Ecto neural progenitor cell (in vitro differentiated cells): ENCODE measurements at places on chromosomes 3 and 15.

DNA sequence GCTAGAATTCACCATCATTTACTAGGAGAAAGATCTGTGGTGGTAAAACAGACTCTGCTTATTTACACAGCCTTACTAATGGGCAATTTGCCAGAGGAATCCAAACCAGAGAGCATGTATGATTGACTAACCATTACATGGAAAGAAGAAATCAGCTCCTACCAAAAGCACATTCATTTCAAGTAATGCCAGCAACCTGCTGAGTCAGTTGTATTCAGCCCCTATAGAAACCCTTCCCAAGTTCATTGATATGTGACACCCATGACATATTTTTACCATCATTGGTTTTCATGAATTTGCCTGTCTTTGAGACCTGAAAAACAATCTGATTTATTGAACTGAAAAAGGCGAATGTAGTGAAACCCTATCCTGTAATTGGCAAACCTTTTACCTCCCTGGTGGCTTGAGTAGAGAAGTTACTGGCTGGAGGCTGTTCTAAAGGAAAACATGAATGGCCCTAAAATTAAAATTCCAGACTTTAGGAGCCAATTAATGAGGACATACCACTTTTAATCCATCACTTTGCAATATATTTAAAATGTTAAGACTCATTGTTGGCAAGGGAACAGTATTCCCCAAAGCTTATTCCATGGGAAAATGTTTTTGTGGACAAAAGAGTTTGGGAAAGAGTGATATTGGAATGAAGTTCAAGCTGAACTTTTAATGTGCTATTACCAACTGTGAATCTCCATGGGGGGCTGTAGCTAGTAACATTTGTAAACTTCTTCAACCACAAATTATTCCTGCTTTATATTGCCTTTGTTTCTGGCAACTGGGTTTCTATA, 542.9 kb downstream of the FHIT start:
- DNase-seq = no peak

DNA sequence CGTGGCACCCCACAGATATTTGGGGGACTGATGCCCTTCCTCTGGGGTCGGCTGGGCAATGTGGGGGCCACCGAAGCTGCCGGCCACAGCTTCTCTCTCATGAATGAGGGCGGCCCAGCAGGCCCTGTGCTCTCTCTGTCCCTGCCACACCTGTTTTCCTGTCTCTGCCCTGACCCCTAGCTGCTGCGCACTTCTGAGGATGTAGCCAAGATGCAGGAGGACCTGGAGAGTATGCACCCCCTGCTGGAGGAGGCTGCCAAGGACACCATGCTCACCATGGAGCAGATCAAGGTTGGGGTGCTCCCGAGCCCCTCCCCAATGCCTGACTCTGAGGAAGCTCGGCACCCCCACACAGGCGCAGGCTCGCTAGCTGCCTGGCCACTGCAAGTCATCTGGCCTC, 59.7 kb downstream of the SEMA3G start:
- peak; percentile 79 for DNase-seq

- DNase-seq = peak; percentile 21
Measured at GRCh38 chr3:133835961-133836360, 30.3 kb downstream of the SRPRB start.

- DNase-seq = no peak
Measured at GRCh38 chr3:130433306-130433705, 83.7 kb upstream of the COL6A6 start.

DNA sequence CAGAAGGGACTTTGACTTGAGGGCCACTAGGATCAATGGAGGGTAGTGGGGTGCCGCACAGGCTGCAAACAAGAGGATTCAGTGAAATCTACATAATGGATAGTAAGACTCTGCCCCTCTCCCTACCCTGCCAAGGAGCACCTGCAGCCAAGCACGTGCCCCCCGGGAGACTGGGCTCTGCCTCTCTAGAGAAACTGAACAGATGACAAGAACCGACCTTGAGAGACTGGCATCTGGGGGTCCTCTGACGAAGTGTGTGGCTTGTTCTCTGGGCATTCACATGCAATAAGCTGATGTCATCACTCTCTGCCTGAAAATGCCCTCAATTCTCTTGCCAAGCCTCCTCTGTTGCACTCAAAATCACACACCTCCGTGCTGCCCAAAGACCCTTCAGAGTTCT, 132.3 kb downstream of the FAM43A start:
- no peak for DNase-seq

- no peak for DNase-seq
Measured at GRCh38 chr3:14471016-14471415, 68.6 kb downstream of the SLC6A6 start.

GRCh38 chr15:78979456-78980320, 34.8 kb upstream of the CTSH start:
- DNase-seq = peak; percentile 73

GRCh38 chr15:28901587-28901980, 15.8 kb downstream of the APBA2 start:
- no peak for DNase-seq

DNA sequence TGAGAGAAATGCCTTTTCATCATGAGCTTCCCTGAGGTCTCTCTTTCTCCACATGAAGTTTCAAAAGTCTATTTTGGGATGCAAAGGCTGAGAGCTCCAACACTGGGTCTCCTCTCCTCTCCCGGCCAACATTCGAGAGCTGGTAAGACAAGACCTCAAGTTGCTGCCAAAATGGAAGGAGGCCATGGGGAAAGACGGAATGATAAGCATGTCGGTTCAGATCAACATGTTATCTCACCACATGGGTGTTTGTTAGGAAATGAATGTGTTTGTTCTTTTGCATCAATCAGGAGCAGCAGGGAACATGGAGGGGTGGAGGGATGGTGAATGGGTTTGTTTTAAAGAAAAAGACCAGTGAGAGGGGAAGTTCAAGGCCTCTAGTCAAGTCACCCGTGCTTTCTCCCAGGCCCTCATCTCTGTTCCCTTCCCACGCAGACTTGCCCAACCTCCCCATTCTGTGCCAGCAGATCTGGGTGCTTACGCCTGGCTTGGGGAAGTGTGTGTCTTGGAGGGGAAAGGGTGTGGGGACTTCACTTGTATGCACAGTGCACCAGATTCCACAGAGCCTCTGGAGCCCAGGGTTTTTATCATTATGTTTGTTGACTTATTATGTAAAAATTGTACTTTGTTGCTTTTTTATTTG, 23.5 kb upstream of the ATP10A start:
- DNase-seq = no peak

GRCh38 chr3:99172736-99173657, 271.5 kb upstream of the DCBLD2 start:
- DNase-seq = peak; percentile 64

DNA sequence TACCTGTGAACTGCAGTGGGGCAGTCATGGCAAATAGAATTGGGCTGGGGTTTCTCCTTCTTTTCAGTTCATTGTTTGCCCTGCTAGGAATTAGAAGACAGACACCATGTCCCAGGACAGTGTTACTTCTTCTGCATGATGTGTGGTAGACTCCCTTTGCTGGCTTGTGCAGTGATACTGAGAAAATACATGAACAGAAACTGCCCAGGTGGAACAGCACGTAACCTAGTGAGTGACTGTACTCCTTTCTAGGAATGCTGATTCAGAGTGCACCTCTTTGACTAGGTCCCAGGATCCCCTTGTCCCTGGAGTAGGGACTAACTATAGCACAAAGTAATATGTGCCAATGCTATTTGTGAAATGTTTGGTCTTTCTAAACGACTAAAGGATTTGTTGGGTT, 10.7 kb upstream of the SLC22A13 start:
- DNase-seq = no peak

DNA sequence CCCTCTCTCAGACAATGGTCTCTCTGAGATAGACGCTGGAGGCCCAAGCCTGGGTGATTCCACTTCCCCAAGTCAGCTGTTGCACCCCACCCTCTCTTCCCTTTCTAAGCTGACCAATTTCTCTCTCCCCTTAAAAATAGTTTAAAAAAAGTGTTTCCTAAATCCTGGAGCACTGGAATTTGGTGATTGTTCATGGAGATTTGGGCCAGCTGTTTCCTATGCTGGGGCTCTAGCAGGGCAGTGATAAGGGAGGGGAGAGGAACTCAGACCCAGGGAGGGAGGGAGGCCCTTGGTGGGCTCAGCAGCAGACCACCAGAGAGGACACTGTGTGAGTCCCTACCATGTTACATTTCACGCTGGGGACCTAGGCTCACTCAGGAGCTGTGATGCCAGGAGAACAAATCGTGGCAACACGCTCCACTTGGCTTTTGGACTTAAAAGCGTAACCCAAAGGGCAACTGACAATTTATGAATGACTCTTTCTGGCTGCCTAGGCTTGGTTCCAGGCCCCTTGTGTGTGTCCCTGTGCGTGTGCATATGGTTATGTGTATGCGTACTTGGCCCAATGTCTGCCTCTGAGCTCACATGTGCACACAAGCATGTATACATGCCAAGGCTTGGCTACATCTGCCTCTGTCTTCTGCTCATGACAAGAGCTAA, 59.8 kb upstream of the INSYN1 start:
- no peak for DNase-seq

GRCh38 chr3:187976365-187976900, 177.5 kb upstream of the LPP start:
- DNase-seq = no peak

GRCh38 chr3:139465636-139466035, 10.7 kb downstream of the RBP2 start:
- no peak for DNase-seq

- no peak for DNase-seq
Measured at GRCh38 chr15:49830391-49830790, 209.5 kb downstream of the DTWD1 start.

- DNase-seq = no peak
Measured at GRCh38 chr15:51969728-51970127, 1.9 kb downstream of the LEO1 start.

DNA sequence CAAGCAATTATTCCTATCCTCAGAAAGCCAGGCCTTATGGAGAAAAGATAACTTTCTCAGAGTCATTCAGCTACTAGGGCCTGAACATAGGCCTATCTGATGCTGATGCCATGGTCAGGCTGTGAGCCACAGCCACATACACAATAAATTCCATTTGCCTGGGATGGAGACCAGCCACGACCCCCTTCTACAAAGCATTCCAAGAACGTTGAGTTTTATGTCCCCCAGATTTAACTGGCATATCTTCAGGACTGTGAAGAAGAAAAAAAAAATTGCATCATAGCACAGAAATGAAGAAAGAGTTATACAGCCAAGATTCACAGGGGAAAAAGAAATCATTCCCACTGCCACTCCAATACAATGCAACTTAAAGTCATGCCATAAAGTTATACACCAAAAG, 100.0 kb downstream of the THBS1 start:
- DNase-seq = no peak

GRCh38 chr3:115708540-115708939, 85.2 kb downstream of the GAP43 start:
- no peak for DNase-seq

DNA sequence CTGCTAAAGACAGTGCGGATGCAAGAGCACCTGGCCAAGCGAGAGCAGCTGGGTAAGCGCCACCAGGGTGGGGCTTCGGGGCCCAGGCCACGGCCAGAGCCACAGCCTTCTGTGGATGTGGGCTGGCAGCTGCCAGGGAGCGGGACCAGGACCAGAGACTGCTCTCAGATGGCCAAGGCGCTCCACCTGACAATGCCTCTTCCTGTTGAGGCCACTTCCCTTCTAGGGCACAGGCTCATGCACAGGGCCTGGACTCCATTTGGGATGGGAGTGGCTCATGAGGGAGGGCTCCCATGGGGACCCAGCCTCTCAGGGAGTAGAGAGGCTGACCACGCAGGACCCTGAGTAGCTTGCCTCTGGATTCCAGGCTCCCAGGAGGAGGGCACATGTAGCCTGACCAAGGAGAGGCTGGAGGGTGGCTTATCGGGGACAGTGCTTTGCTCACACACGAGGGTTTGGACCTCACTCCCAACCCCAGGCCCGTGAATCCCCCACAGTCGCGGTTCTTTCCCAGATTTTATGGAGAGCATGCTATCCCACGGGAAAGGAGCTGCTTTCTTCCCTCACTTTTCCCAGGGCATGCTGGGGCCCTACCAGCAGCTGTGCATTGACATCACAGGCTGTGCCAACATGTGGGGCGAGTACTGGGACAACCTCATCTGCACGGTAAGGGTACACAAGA, 25.1 kb downstream of the ACAA1 start:
- no peak for DNase-seq

DNA sequence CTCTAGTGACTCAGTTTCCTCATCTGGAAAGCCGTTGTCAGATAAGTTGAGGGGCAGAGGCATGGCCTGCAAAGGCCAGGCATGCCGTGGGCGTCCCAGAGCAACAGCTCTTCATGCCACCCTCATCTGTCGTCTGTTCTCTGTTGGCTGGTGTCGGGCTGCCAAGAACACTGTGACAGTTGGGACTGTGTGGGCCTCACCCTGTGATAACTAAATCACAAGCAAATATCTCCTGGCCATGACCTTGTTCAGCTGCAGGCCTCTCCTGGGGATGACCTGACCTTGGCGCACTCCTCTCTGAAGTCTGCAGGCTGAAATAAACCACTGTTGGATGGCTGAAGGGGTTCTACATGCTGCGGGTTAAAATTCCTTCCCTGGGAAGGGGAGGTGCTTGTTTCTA, 145.9 kb downstream of the SHQ1 start:
- no peak for DNase-seq

GRCh38 chr3:34859746-34860145, 779.6 kb upstream of the ARPP21 start:
- no peak for DNase-seq

- no peak for DNase-seq
Measured at GRCh38 chr15:81293728-81294515, 30.0 kb downstream of the STARD5 start.

GRCh38 chr3:2978977-2979732, 131.0 kb downstream of the IL5RA start:
- no peak for DNase-seq
